ENCODE measurements at places on chromosomes 7 and 10.

DNA sequence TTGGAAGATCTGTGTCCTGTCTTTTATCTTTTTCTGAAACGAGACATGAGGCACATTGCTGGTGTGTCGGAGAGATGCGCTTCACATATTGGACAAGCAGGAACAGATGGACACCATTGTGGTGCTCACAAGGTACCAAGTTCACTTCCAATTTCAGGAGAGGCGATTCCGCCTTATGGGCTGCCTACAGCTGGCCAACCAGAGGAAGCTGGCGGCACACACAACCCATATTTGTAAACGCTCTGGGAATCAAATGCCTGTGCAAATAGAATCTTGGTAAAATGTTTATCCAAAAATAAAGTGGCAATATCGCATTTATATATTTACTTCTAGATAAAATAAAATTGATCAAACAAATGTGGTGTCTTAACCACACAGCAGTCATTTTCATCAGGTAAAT lies 337.4 kb downstream of the TCERG1L start:
- no peak for DNase-seq

- DNase-seq = no peak
These were observed 503.8 kb downstream of the GRID1 start for GRCh38 chr10:85862771-85863170.

GRCh38 chr10:23523251-23523650 lies 84.4 kb downstream of the OTUD1 start:
- DNase-seq = no peak

GRCh38 chr10:92729886-92730285 lies 40.1 kb downstream of the HHEX start:
- DNase-seq = no peak

DNA sequence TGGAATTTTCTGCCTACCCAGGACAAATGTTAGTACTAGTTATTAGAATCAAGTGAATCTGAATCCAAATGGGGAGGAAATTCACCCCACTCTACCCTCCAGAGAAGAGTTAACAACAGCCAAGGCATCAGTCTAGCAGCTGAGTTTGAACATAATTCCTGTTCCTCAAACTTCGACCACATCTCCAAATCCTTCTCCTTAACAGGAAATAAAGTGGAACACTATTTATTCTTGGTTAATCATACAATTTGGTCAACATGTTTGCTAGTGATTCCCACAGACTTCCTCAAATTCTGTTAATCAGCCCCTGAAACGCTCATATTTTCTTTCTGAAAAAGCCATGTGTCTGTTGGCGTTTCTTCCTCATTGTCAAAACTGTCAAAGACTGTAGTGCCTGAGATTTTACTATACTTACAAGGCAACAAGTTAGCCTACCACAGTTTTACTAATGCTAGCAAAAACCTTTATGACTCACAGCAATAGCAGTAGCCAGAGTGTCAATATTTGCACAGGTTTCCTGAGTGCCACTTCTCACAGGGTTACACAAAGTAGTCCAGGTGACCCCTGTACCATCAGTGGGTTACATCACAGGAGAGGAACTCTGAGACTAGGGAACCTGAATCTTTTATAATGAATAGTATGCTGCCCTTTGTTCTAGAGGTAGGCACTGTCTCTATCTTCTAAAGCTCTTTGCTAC lies 202.9 kb downstream of the GRM3 start:
- DNase-seq = no peak

GRCh38 chr7:34162027-34162565 lies 256.8 kb downstream of the BMPER start:
- no peak for DNase-seq

GRCh38 chr10:91418416-91418815 lies 8.3 kb downstream of the HECTD2 start:
- no peak for DNase-seq

DNA sequence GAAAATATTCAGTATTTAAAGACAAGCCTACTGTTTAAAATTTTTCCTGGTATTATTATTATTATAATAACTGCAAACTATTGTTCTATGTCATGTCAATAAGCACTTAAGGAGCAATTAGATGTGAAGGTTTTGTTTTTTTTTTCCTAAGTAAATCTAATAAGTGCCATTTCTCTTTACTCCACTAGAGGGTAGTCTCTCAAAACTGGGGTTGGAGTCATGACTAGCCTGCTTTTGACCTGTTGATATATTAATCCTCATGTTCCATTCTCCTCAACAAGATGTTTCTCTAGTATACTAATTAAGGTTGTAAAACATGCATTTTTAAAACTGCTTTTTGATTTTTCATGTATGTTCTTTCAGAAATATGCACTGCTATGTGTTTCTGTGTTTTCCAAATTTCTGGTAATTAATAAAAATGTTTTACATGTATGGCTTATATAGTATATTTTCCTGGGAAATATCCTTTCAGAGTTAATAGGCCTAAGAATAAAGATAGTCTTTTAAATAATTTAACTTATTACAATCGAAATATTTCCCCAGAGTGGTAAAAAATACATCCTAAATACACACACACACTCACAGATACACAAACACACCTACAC lies 1.0 kb upstream of the LRRN3 start:
- DNase-seq = peak; percentile 65

- DNase-seq = no peak
These were observed 80.1 kb downstream of the SEC61G start for GRCh38 chr7:54678763-54679489.

DNA sequence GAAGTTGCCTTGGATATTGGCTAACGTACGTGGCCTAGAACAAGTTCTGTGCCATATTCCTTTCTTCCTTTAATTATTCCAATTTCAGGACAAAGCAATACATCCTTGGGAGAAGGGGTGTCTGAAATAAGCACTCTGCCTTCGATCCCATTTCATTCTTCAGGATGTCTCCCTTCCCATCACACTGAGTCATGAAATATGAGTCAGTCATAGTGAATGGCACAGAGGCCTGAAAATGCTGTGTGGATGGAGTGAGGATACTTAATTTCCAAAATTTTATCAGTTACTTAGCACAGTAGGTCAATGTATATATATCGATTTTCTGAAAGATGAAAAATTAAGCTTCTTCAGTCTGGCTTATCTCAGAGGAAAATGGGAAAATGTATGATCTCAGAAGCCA lies 19.5 kb downstream of the EVX1 start:
- DNase-seq = no peak

DNA sequence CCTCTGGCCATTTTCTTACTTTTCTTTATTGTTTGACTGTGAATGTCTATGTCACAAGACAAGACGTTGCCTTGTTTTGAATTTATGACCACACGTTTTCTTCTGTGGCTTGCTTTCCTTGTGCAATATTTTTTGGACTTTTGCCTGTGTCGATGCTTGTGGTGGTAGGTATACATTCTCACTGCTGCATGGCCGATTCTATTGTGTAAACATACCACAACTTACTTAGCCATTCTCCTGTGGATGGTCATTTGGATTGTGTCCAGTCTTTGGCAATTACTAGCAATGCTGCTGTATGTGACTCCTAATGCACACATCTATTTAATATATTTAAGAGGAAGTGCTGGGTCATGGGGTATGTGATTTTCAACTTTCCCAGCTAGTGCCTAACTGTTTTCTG lies 18.0 kb upstream of the DLG5 start:
- DNase-seq = no peak

GRCh38 chr10:100866575-100867098 lies 46.1 kb upstream of the SLF2 start:
- DNase-seq = peak; percentile 77

GRCh38 chr7:47813620-47814260 lies 134.5 kb downstream of the PKD1L1 start:
- no peak for DNase-seq

DNA sequence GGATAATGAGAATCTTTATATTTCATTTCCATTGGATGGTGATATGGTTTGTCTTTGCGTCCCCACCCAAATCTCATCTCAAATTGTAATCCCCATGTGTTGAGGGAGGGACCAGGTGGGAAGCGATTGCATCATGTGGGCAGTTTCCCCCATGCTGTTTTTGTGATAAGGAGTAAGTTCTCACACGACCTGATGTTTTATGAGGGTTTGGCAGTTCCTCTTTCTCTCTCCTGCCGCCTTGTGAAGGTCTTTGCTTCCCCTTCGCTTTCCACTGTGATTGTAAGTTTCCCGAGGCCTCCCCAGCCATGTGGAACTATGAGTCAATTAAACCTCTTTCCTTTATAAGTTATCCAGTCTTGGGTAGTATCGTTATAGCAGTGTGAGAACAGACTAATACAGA lies 59.4 kb downstream of the MTPN start:
- no peak for DNase-seq

Measured in NCI-H524 (cell line).